EH (cell line): ENCODE measurements at places on chromosomes 6 and 20.

DNA sequence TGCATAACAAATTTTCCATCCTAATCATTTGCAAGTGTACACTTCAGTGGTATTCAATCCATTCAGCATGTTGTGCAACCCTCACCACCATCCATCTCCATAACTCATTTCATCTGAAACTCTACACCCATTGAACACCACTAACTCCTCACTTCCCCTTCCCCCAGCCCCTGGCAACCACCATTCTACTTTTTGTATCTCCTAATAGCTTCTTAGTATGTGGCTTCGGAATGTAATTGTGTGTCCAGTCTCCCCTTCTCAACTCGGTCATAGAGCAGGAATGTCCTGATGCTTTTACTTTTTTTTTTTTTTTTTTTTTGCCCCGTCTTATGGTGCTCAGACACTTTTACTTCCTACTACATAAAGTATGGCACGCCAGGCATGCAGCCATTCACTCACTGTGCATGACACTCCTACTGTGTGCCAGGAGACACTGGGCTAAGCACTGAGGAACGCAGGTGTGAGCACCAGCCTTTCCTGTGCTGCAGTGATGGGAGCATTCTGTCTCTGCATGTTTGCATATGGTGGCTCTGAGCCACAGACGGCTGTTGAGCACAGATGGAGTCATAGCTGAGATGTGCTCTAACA, 15.3 kb downstream of the HCK start:
- peak; percentile 99 for DNase-seq

DNA sequence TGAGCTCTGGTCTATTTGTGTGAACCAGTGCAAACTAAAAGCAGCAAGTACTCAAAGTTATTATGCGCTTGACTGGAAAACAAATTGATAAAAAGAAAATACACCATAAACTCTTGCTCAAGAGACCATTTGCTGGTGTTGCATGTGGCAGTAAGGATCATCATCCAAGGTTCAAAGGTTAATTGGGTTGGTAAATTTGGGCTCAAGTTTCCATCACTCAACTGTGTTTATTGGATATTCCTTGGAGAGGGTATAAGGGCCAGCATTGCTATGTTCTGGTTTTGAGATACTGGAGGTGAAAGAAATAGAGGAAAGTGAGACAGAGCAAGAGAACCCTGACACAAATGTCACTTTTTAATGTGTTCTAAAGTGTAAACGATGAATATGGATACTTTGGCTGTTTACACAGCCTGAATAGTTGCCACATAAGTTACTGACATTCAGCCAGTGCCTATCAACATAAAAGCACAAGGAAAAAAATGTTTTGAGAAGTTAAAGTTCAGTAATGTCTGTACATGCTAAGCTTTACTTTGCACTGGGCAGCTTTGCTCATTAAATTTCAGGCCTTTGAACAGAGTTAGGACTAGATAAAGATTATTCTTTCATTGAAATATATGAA, 736.1 kb downstream of the HDGFL1 start:
- DNase-seq = no peak

DNA sequence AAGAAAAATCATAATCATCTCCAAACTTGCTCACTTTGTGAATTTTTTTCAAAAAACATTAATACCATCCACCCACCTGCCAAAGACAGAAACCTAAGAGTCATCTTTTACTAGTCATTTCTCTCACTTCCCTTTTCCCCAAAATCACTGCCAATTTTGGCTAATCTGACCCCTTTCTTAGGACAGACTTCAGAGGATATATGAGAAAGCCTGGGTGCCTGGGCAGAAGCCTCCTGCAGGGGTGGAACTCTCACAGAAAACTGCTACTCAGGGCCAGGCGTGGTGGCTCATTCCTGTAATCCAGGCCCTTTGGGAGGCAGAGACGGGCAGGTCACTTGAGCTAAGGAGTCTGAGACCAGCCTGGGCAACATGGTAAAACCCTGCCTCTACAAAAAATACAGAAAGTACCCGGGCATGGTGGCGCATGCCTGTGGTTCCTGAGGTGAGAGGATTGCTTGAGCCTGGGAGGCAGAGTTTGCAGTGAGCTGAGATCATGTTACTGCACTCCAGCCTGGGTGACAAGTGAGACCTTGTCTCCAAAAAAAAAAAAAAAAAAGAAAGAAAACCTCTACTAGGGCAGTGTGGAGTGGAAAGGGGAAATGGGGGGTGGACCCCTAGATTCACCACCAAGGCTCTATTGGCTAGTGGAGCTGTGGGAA, 3.8 kb downstream of the DEK start:
- peak; percentile 73 for DNase-seq

GRCh38 chr20:4476903-4477500, 244.7 kb upstream of the PRND start:
- DNase-seq = peak; percentile 40

GRCh38 chr6:39841923-39842322, 49.7 kb downstream of the DAAM2 start:
- DNase-seq = no peak

- DNase-seq = no peak
Measured at GRCh38 chr6:135383301-135383700, 114.2 kb downstream of the AHI1 start.

DNA sequence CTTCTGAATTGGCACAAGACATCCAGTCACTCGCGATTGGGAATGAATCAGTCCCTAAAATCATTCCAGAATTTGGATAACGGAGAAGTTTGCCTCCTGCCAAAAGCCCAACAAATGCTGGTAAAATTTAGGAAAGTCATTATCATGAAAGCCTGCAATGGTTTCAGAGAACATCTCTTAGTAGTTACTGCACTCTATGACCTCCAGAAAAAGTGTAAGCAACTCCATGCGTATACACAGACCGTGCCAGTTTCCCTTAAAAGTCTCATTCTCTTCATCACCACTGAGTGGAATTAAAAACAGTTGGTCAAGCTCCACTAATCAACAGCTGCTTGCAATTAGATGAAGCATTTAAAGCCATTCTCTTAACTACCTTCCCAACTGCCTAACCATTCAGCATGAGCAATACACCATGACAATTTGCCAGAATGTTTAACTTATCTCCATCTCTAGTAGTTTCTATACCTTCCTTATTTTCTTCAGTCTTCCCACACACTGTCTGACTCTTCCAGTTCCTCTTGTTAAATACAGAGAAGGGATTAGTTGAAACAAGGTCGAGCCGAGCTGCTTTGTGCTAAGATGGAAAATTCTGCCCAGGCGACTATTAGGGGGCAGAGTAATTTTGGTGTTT, 183.6 kb upstream of the PRDM1 start:
- DNase-seq = peak; percentile 88
